ENCODE measurements at places on chromosomes 2 and 18. TPM values are rescaled to one million over a fixed set of nuclear protein-coding genes. Genes with fewer than 3 reads are reported as not detected.

Gene BOLL
- not detected for total RNA-seq

Gene ANTXR1
- total RNA-seq, result 0.68 TPM

Gene APCDD1
- 0.34 TPM for total RNA-seq

Gene RAB1A
- total RNA-seq, result 141 TPM

Gene FER1L5
- not detected for total RNA-seq

Gene ZNF519
- total RNA-seq, result 5.4 TPM

Gene RESP18
- total RNA-seq, result not detected

Gene CAPN14
- total RNA-seq, result 0.05 TPM

Gene NEDD4L
- total RNA-seq, result 26.4 TPM

Gene CDKL4
- 0.51 TPM for total RNA-seq

Gene DLX1
- not detected for total RNA-seq

Gene CPS1
- 0.85 TPM for total RNA-seq

Gene THOC1
- 37.7 TPM for total RNA-seq

Gene MALL
- total RNA-seq, result 39.3 TPM

Gene ALK
- not detected for total RNA-seq

Gene KCNIP3
- 0.51 TPM for total RNA-seq

Gene DNER
- not detected for total RNA-seq

Gene LOXL3
- 0.85 TPM for total RNA-seq

Gene CDH2
- 1.8 TPM for total RNA-seq

Gene HOXD12
- total RNA-seq, result not detected

Gene C2orf80
- total RNA-seq, result not detected

Gene CCDC148
- total RNA-seq, result 0.51 TPM

Gene CCDC85A
- 21.4 TPM for total RNA-seq

Gene WDR75
- 49.9 TPM for total RNA-seq

Gene AKAIN1
- total RNA-seq, result not detected

Gene MYO5B
- total RNA-seq, result 0.70 TPM

Gene RNF144A
- 23.6 TPM for total RNA-seq

Gene KYNU
- not detected for total RNA-seq

Gene GKN2
- not detected for total RNA-seq

Gene RFTN2
- total RNA-seq, result 14.4 TPM

Gene IL1R2
- 0.28 TPM for total RNA-seq

Gene CCBE1
- 0.14 TPM for total RNA-seq

Gene BBS5
- total RNA-seq, result 3.2 TPM

Gene AP1S3
- total RNA-seq, result 4.4 TPM

Gene REL
- total RNA-seq, result 21.8 TPM

Gene CKAP2L
- 2.4 TPM for total RNA-seq

Data from dermis blood vessel endothelial cell (primary cell).